ENCODE measurements at places on chromosomes 2 and 18. TPM values are rescaled to one million over a fixed set of nuclear protein-coding genes. Genes with fewer than 3 reads are reported as not detected.

Gene OSR1
- total RNA-seq = 8.8 TPM

Gene PCARE
- total RNA-seq = 1.9 TPM

Gene CBLN2
- total RNA-seq = 0.09 TPM

Gene PDE11A
- 0.19 TPM for total RNA-seq

Gene SCG2
- 0.61 TPM for total RNA-seq

Gene THSD7B
- total RNA-seq = 0.14 TPM

Gene LYPD6B
- not detected for total RNA-seq

Gene G6PC2
- not detected for total RNA-seq

DNA sequence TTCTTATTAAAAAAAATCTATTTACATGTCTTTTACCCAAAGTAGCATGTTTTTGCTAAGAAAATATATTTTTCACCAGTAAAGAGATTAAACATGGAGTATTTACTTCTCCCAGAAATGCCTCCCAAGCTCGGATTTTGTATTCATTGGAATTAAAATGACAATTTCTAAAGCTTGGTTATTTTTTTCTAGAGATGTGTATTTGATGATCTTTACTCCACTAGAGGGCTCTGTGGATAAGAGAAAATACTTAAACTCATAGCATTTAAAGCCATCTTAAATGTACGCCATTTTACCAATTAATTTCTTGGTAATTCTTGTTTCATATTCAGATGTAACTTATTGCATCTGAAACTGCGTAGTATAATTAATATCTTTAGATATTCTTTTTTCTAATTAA is 461.4 kb downstream of the GALR1 start:
- no peak for DNase-seq

- DNase-seq = no peak
Observed at GRCh38 chr2:112154246-112155117, 16.3 kb downstream of the FBLN7 start.

DNA sequence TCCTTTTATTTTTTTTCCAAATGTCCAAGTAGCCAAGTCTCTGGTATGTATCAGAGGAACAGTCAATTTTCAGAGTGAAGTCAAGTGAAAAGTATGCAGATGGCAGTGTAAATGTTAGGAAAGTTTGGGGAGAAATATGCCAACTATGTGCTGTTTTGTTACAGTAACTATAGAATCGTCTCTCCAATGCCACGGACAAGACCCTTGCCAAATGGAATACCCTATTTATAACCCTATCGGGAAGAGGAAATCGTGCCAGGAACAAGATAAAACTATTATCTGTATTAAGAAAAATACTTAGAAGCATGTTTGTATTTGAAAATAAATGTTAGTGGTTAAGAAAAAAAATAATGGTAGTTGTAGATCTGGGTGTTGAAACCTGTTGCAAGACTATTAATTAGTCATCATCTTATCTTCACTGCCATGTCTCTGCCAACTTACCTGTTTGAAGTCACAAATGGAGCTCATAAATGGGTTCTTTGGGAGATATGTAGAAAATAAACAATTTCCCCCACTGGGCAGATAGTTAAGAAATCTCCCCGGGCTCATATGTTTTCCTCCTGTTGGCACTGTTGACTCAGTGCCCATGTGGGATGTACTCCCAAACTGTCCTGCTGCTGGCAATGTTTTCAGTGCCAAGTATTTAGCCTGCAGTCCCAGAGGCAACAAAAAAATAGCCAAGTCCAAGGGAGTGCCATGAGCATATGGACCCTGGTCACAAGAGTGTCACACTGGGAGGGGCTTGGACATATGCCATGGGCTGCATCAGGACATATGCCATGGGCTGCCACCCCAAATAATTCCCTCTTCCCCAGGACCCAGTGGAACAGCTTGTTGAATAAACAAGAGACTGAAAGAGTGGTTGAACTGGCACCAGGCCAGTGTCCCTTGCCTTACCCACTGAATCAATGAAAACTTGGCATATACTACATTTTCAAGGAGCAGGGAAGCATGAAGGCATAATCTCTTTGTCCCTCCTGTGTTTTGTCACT is 366.9 kb downstream of the OSR1 start:
- DNase-seq = peak; percentile 51

DNA sequence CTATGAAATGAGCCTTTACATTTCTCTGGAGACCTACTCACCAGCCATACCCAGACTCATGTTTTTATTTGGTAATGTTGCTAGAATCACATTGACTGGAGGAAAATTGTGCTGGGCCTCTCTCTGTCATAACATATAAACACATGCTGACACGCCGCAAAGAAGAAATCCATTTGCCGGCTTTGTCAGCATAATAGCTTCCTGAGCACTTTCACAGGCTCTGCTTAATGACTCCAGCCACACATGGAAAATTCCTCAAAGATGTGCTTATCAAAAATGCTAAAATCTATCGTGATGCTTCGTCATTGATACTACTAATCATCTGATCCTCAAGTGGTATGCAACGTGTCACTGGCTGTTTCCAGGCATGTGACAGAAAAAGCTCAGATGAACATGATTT is 63.1 kb downstream of the RND3 start:
- DNase-seq = no peak

GRCh38 chr2:101518578-101519492 is 43.9 kb upstream of the RFX8 start:
- peak; percentile 69 for DNase-seq

DNA sequence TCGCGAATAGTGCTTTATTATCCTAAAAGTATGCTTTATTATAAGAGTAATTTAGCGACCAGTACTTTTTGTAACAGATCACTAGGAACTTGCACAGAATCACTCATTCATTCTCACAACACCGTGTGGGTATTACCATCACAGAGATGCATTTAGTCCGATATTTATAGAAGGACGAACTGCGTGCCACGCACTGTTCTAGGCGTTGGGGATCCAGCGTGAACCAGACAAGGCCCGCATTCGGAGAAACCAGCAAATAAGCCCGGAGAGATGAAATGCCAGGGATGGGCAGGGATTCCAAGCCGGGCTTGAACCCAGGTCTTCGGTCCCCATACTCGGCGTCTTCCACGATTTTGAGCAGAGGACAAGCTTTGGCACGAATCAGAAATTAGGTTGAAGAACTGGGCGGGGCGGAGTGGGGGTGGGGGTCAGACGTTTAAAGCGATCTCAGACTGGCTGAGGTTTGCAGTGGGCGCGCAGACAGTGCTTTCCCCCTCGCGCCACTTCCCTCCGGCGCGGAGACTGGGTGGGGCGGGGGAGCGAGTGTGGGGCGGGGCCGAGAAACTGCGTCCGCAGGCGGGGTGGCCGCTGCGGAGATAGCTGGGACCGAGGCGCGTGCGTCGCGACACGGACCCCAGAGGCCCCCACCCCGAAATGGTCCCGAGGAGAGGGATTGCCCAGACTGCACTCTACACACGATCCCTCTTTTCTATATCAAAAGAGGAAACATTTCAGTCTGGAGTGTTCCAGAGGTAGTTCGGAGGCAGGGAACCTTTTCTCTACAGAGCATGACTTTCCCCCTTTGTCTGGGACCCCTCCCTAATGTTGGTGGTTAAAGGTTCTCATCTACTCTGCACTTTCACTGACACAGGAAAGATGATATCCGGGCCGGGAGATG is 1.1 kb upstream of the CXCR4 start:
- DNase-seq = peak; percentile 81

DNA sequence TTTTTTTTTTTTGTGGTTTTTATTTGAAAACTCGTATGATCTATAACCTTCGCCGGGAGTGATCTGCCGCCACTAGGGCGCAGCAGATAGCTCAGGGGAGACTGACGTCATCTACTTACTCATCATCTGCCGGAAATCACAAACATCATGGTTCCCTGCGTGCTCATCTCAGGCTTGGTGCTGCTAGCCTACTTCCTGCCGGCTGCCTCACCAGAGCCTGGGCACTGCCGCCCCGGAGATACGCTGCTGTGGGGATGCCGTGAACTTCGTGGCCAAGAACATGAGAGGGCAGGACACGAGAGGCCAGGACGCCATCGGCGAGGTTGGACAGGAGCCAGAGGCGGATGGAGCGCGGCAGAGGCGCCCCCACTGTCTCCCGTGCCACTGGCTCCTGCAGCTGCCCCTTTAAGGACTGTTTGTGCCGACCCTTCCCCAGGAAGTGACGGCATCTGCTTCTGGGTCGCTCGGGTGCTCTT is 68.8 kb downstream of the DOK6 start:
- DNase-seq = no peak

GRCh38 chr2:74747411-74748080 is 86.4 kb upstream of the HK2 start:
- DNase-seq = no peak

DNA sequence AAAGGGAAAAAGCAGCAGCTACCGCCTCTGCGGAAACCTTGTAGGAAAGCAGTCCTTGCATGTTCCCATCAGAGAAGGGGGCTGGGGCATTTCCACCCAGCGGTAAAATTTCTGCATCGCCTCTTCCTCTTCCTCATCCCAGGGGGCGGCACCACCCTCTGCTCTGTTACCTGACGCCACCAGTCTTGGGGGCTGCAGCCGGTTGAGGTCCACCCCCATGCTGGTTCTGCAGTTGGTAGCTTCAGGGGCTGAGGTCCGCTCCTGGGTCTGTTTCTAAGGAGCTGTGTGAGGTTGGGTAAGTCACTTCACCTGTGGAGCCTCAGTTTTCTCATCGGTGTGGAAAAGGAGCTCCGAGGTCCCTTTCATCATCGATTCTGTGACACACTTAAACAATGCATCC is 14.2 kb upstream of the AGAP1 start:
- DNase-seq = no peak

All from right cardiac atrium (tissue), 5 donors.